ENCODE measurements at places on chromosomes 5 and 9.

- no peak for DNase-seq
Observed at GRCh38 chr5:119343766-119344165, 12.1 kb upstream of the TNFAIP8 start.

DNA sequence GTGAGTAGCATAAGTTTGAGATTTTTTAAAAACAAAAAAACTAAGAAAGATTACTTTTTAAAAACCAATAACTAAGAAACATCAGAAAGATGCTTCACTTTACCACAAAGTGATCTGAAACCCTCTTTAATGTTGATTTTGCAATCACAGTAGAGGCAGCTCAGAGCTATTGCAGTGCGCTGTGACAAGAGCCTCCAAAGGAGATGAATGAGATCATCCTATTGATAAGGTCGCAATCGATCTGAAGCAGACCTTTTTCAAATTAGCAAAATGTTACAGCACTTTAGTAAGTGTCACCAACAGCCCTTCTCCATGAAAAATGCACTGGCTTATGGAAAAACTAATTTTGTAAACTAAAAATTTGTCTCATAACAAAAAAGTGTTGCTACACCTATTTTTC lies 284.6 kb upstream of the EFNA5 start:
- no peak for DNase-seq

- DNase-seq: no peak
Observed at GRCh38 chr5:40505031-40505430, 174.7 kb upstream of the PTGER4 start.

- no peak for DNase-seq
Observed at GRCh38 chr9:124074746-124075145, 63.2 kb downstream of the LHX2 start.

DNA sequence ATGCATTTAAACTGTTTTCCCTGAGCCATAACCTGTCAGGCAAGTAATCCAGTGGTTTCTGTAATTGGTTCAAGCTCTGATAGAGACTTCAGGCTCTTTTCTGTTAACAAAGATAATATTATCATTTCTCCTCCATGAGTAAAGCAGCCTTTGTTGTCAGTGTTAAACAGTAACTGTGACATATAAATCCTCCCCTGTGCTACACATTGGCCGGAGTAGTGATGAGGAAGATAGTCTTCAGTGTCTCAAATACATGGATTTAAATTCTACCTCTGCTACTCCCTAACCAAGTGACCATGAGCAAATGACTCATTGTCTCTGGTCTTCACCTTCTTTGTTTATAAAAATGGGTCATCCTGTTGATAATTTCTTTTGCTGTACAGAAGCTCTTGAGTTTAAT lies 615.5 kb upstream of the CHD1 start:
- DNase-seq: no peak

Data from HS-5 (cell line).